Cardiac septum (tissue), 1 donor: ENCODE measurements at places on chromosomes 6 and 20.

DNA sequence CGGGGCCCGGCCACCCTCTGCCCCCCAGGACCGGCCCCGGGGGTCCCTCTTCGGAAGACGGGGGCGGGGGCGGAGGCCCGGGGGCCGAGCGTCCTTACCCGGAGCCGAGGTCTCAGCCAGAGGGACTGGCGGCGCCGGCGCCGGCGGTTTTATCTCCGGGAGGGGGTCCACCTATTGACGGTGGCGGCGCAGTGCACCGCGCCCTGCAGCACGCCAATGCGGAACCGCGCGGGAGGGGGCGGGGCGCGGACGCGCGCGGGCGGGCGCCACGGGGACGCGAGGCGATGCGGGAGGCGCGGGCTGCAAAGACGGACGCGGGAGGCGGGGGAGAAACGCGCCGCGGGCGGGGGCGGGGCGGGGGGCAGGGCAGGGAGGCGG, at the start of gene EEF1A2:
Gene EEF1A2 (minus strand): TSS at position 124 of the 378 bp plus-strand sequence. CDS start 1,320 bp downstream, outside the sequence.
- DNase-seq = no peak

DNA sequence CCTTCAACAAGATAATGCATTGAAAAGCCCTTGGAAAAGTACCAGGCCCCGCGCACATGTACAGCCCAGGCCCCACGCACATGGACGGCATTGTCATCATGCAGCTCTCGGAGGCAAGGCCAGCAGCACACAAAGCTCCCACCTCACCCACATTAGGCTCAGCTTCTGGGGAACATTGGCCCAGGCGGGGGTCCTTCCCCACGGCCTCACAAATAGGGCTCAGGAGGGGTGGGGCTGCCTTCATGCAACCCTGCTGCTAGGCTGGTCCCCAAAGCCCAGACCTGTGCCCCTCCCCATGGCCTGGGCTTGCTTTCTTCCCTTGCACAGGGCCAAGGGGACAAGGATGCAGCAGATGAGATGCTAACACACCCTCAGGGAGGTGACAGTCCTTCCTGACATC, 26.7 kb downstream of the NPEPL1 start:
- no peak for DNase-seq

DNA sequence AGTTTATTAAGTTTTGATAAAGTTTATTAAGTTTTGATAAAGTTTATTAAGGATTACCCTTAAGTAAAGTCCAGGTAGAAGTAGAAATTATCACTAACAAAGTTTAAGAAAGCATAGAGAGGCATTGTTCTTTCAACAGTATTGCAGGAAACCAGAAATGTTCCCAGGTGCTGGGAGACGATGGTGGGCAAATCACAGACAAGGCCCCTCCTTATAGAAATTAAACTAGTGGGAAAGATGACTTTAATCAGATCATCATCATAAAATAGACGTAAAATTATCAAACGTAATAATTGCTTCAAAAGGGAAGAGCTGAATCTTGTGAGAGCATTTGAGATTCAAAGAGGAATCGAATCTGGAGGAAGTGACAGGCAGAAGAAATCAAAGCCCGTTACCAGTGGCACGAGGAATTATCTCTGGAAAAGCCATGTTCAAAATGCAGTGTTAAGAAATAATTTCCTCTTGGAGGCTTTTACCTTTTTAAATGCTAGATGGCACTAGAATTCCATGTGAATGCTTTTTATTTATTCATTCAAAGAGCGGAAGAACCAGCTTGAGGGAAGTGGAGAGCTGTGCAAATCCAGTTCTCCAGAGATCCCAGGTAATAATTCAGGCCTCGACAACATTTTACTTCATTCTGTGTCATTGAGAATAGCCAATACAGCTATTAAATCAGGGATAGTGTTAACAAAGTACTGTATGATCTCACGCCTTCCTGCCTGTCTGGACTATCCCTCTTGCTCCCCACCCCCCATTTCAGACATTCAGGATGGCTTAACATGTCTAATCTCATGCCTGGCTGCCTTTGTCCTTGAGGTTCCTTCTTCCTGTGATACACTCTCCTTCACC, 1.0 kb upstream of the APMAP start:
- DNase-seq = no peak

DNA sequence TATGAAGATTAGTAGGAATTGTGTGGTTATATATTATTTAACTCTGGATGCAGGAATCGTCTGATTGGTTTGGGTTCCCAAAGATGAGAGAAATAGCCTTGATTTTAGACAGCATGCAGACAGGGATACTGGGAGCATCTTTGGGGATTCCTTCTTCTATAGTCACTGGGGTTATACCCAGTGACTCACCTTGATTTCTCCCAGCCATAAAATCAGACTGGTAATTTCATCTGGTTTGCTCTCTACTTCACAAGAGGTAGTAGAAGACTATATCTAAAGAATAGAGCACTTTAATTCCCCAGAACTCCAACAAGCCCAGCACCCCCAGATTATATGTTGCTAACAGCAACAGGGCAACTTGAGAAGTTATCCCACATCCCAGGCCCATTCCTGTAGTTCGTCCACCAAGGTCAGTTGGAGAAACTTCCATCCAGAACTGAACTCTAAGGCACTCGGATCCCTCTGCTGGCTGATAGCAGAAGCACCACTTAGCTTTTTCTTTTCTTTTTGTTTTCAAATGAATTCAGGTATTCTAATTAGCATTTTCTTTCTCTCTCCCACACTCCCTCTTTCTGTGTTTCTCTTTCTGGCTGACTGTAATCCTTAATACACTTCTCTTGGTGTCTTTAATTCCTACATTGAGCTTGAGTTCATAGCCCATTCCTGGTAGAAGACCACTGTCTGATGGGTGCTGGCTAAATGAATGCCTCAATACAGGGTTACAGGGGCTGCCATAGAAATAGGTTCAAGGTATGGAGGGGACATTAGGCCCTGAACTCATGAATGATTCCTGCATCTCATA, 20.4 kb upstream of the EFHC1 start:
- no peak for DNase-seq

- DNase-seq = no peak
Measured at GRCh38 chr6:88708197-88708744, 255.1 kb downstream of the RNGTT start.

GRCh38 chr6:54059683-54060082, 51.6 kb upstream of the MLIP start:
- no peak for DNase-seq

DNA sequence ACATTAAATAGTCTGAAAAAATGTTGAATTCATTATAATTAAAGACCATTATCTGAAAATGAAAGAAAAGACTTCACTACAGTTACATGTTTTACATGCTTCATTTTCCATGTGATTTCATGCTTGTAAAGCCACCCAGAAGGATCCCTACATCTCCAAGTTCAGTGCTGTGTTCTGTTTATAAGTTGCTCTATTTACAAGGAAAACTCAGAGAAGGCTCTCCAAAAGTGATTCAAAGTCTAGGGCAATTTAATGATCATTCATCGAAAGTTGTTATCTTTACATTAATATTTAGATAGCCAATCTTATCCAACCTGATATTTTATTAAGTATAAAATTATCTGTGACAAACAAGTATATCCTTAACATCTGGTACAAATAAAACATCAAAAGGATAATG, 494.9 kb upstream of the RNF217 start:
- DNase-seq = no peak

- no peak for DNase-seq
Measured at GRCh38 chr6:115677198-115677597, 383.5 kb downstream of the FRK start.
